ENCODE measurements at places on chromosomes 12 and 14.

- no peak for DNase-seq
Measured at GRCh38 chr12:124493809-124494750, 73.3 kb downstream of the NCOR2 start.

DNA sequence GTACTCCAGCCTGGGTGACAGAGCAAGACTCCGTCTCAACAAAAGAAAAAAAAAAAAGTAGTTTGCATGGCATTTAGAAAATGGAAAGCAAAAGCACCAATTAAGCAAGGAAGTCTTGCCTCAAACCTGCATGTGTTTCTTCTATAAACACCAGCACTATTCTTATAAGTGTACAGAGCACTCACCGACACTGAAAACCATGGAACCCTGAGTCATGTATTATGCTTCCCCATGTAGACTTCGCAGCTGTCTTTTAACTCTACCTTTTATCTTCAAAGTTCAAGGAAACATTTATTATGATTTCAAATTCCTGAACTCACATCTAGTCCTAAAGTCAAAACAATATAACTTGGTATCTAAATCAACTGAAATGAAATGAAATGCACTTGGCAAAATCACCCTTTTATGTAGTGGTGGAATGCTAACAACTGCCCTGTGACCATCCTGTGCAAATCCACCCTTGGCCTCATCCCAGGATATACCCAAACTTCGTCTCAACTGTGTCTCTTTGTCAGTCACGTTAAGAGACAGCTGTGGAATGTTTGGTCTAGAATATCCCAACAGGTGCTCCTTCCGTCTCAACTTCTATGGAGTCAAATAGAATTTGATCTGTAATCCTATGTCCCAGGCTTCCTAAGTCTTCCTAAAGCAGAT, 4.8 kb downstream of the BCAT1 start:
- DNase-seq, result no peak

DNA sequence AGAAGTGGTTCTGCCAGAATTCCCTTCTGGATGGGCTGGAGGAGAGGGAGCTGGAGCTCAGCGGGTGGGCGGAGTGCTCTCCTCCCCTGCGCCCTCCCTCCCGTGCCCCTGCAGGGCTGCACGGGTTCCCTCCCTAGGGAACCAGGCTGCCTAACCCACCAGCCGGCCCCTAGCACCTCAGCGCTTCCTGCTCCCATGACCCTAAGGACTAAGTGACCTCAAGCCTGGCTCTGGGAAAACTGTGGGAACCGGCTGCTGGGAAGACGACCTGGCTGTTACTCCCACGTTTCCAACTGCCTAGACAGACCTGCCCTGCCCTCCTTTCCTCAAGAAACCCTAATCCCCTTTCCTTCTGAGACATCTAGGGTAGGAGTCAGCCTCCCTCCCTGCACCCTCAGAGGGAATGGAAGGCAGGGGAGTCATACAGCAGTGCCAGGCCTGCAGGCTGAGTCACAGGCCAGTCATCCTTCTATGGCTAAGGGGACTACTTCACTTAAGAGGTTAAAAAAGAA, 31.5 kb downstream of the SLC6A12 start:
- DNase-seq, result no peak

GRCh38 chr14:73176685-73177084, 40.4 kb downstream of the PSEN1 start:
- DNase-seq, result no peak

DNA sequence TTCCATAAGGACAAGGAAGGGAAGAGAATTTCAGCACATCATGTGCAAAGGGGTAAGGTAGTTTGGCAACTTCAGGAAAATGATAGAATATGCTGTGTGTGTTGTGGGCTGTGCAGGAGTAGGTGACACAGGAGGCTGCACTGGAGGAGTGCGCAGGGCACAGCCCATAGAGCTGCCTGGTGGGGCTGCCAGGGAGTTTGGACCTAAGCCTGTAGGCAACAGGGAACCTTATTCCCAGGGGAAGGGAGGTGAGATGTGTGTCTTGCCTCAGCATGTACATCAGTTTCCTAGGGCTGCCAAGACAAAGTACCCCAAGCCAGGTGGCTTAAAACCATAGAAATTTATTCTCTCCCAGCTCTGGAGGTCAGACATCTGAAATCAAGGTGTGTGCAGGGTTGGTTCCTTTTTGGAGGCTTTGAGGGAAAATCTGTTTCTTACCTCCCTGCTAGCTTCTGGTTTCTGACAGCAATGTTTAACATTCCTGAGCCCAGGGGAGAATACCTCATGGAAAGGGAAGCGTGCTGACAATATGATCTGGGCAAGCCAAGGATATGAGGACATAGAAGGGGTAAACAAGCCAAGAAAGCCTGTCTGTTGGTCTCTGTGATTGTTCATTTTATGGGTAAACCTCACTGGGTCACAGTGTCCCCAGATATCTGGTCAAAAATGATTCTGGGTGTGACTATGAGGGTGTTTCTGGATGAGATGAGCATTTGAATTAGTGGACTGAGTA, 174.0 kb upstream of the NTF3 start:
- DNase-seq, result no peak

GRCh38 chr14:69288956-69289705, 29.2 kb downstream of the GALNT16 start:
- DNase-seq, result no peak

DNA sequence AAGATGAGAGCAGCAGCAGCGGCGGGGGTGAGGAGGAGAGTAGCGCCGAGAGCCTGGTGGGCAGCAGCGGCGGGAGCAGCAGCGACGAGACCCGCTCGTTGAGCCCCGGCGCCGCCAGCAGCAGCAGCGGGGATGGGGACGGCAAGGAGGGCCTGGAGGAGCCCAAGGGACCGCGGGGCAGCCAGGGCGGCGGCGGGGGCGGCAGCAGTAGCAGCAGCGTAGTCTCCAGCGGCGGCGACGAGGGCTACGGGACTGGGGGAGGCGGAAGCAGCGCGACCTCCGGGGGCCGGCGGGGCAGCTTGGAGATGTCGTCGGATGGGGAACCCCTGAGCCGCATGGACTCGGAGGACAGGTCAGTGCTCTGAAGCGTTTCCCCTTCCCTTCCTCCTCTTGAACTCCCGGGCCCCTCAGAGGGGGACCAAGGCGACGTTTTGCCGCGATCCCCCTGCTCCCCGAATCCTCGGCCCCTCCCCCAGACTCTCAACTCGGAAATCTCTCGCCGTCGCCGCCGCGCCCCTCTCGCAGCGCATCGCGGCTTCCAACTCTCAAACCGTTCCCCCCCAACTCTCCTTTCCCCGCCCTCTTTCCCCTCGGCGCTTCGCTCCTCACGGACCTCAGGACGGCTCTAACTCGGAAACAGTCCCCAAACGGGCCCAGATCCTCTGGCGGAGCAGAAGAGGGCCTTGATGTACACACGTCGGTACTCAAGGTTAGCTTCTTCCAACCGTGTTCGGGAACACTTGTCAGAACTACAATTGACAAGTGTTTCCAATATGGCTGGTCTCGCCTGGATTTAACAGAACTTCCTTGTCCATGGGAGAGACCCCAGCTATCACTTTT, 947 bp downstream of the AEBP2 start:
- peak; percentile 21 for DNase-seq

DNA sequence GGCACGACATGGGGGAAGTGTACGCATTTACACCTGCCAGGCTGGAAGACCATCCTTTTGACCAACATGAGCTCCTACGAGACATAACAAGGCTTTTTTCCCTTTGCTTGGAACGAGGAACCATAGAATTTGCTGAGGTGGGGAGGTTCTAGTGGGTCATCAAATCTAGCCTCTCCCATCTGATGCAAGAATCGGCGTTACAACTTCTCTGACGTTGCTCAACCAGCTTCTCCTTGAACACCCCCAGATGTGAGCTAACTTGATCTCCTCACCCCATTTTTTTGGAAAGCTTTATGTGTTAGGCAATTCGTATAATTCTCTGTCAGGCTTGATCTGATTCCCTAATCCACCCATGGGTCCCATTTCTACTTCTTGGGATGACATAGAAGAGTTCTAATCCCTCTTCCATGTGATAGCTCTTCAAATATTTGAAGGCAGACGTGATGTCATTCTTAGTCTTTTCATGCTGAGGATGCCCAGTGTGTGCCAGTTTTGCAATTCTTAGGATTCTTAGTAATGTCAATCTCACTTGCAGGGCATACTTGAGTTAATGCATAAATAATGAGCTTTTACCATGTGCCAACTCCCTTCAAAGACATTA, 163.6 kb upstream of the PARP11 start:
- no peak for DNase-seq

All from stimulated activated CD8-positive, alpha-beta memory T cell treated with anti-CD3 and anti-CD28 coated beads, Interleukin-4, amount 100 ng/mL, for 1 hour (primary cell).